ENCODE measurements at places on chromosomes 2 and 18. TPM values are rescaled to one million over a fixed set of nuclear protein-coding genes. Genes with fewer than 3 reads are reported as not detected.

DNA sequence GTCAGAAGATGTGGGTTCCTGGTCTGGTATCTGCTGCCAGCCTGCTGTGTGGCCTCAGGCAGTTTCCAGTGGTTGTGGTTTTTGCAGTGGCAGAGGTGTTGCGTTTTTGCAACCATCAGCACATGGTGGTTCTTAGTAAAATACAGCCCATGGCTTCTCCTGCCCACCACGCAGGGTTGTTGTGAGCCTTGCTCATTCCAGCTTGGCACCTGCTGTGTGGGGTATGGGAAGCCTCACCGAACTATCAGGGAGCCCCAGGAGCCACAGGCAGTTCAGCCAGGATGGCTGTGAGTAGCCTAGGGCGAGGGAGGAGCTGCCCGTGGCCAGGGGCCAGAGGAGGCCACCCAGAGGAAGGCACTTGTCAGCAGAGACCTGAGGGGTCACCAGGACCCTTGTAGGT, 9.8 kb downstream of the ARID5A start:
- H3K36me3 ChIP-seq, result peaks cover 23% of the 10 kb centered on the region
- H3K4me3 ChIP-seq, result no peak overlapping the region
- H3K27me3 ChIP-seq, result no peaks in the 10 kb centered on the region
- DNase-seq, result no peak

Gene FSHR
- not detected for polyA plus RNA-seq

DNA sequence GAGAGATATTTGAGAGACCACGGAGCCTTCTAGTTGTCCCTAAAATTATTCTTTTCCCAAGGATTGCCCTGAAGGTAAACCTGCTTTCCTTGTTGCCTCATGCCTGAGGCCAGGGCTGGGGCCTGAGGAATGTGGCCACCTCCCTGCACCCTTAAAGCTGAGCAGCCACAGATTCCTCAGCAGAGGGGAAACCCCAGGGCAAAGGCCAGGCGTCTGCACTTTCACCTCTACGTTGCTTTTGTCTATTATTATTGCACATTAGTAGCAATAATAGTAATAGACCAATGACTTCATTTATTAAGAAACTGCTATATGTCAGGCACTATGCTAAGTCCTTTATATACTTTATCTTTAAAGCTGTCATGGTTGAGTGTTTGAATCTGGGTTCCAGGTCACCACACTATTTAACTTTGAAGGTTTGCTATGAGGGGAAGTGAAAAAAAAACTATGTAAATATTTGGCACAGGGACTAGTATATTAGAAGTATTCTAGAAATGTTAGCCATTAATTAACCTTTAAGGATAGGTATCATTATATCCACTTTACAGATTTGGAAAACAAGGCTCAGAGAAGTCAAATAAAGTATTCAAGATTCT, 104.2 kb downstream of the LRRC30 start:
- no peaks in the 10 kb centered on the region for H3K36me3 ChIP-seq
- no peak overlapping the region for H3K27ac ChIP-seq
- no peak for DNase-seq
- H3K27me3 ChIP-seq, result no peaks in the 10 kb centered on the region
- H3K4me3 ChIP-seq, result no peak overlapping the region
- H3K4me1 ChIP-seq, result no peaks in the 10 kb centered on the region

DNA sequence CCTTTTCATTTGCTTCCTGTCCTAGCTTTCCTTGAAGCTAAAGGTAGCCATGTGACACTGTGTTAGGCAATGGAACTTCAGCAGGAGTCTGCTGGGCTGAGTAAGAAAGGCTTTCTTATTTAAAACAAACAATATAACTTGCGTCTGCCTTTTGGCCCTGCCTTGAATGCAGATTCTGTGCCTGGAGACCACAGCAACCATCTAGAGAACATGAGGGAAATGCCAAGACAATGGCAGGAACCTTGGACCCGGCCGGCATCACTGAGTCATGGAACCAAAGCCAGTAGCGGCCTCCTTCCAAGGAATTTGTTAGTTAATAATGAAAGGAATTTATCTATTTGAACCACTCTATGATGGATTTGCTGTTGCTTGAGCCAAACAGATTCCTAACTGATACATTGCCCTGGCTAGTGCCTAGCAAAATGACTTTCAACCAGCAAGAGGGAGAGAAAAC, 207.5 kb upstream of the EPHA4 start:
- no peaks in the 10 kb centered on the region for H3K27me3 ChIP-seq
- H3K27ac ChIP-seq, result no peak overlapping the region
- DNase-seq, result no peak

- peaks cover 27% of the 10 kb centered on the region for H3K4me1 ChIP-seq
- no peak within 1 kb of the TSS for H3K27ac ChIP-seq
- peak within 1 kb of the TSS; percentile 21 for H3K4me3 ChIP-seq
- H3K27me3 ChIP-seq, result peaks cover 50% of the 10 kb centered on the region
- H3K36me3 ChIP-seq, result no peaks in the 10 kb centered on the region
Measured at GRCh38 chr2:73293534-73294171, at the start of gene EGR4. TSS of gene EGR4 (minus strand) at chr2:73293548. CDS start at chr2:73293317, 231 bp downstream.
